AG09319 (cell line): ENCODE measurements at places on chromosomes 3 and 15.

DNA sequence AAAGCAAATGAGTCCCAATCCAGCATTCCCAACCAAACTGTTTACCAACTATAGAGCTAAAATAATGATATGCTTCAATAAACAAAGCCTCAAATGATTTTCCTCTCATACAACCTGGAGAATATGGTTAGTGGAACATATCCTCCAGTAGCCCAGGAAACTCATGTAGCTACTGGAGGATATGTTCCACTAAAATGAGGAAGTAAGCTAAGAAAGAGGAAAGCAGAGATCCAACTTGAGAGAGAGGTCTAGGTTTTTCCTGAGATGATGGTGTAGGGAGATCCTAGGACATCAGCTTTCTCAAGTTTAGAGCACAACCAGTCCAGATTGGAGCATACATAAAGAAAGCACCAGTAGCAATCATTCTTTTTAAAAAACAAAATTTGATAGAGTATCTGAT, 44.6 kb upstream of the SLC4A7 start:
- DNase-seq = no peak

DNA sequence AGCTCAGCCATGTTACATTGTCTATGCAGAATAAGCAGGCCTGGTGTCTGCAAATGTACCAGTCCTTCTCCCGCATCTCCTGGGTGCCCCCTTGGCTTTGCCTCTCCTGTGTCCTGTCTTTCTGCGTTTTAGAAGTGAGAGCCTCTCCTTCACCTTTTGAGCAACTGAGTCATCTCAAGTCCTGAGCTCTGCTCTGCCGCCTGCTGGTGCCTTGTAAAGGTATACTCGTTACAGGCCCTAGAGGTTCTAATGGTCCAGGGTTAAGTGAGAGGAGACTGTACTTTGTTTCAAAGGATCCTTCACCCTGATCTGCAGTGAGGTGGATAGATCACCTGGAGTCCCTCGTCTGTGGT, 12.6 kb downstream of the GHRL start:
- DNase-seq = no peak

- DNase-seq = no peak
Measured at GRCh38 chr15:100807028-100807427, 72.6 kb upstream of the ALDH1A3 start.

- DNase-seq = no peak
Measured at GRCh38 chr3:160464321-160464720, 14.7 kb upstream of the TRIM59 start.

GRCh38 chr3:120064641-120065040, 29.6 kb downstream of the GSK3B start:
- no peak for DNase-seq

GRCh38 chr15:55902981-55903380, 90.4 kb downstream of the NEDD4 start:
- DNase-seq = no peak

- no peak for DNase-seq
Measured at GRCh38 chr15:81914734-81915256, 131.0 kb downstream of the MEX3B start.

DNA sequence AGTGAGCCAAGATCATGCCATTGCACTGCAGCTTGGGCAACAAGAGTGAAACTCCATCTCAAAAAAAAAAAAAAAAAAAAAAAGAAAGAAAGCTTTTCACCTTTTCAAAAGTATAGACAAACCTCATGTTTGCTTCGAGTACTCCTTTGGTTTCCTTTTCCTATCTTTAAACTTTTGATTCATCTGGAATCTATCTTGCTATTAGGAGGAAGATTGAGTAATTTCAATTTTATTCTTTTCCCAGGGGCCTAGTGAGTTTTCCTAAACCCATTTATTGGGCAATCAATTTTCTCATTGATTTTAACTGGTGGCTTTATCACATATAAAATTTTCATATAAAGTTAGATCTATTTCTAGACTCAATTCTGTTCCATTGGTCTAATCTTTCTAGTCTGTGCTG, 190.5 kb upstream of the VEPH1 start:
- no peak for DNase-seq

- no peak for DNase-seq
Measured at GRCh38 chr15:25900431-25900830, 37.3 kb upstream of the ATP10A start.

DNA sequence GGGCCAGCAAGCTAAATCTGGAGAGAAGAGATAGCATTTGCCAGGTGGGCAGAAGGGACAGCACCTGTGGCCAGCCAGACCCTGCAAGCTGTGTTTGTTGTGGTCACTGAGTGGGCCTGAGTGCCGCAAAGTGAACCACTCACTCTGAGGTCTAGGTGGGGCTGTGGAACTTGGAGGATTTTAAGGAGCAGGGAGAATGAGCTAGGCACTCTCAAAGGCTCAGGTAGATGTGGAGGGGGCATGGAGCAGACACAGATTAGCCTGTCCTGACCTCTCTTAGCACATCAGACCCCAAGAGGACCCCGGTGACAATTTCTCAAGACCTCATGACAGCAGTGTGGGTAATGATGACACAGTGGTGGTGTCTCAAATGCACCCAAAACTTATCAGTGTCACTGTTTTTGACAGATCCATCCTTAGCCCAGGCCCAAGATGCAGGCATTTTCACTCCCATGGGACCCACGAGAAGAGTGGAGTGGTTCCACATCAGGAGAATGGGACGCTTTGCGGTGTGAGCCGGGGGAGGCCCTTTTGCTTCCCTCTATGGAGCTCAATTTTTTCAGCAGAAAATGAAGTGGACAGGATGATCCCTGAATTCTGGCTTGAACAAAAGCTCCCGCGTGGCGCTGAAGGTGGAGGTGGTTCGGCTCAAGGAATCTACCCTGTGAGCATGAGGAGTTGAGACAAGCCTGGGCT, 43.8 kb upstream of the TLE3 start:
- DNase-seq = no peak

- no peak for DNase-seq
Measured at GRCh38 chr3:159796744-159797143, 191.9 kb upstream of the IL12A start.

DNA sequence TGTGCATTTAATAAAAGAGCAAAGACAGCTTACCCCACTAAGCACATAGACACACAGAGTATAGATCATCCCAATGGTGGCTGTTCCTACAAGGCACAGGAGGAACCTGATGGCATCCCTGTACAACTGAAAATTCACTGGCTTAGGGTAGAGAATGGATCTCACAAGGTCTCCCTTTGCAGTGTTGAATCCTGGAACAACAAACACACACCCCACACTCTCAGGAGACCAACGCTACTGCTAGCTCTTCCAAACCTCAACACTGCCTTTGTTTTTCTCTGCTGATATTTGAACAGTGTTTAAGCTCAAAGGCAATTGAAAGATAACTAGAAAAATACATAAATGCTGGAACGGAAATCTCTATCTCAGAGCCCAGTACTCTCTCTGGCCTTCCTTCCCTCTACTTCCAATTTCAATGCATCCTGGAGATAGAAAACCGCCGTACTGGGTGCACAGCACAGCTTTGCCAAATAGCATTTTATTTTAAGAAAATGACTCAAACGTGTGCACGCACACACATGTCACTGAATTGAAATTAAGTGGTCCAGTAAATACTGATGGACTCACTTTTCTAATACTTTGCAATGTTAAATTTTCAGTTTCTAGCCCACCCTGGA, 87.5 kb upstream of the ATP13A5 start:
- no peak for DNase-seq

GRCh38 chr15:79002581-79002980, 57.7 kb upstream of the CTSH start:
- DNase-seq = no peak

DNA sequence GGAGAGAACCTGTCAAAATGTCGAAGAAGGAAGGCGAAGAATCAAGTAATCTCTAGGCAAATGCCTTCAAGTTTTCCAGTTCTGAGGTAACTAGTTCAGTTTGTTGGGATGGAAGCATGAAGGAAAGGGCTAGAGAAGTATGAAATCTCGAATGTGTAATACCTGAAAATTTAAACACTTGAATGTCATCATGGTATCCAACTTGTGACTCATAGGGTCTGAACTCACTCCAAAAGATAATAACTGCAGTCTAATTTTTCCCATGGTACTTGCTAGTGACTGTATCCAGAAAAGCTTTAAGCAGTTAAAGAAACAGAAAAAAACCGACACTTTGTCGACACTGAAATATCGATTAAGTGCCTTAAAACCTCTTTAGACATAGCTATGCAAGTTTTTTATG, 102.9 kb upstream of the CHRM5 start:
- no peak for DNase-seq

DNA sequence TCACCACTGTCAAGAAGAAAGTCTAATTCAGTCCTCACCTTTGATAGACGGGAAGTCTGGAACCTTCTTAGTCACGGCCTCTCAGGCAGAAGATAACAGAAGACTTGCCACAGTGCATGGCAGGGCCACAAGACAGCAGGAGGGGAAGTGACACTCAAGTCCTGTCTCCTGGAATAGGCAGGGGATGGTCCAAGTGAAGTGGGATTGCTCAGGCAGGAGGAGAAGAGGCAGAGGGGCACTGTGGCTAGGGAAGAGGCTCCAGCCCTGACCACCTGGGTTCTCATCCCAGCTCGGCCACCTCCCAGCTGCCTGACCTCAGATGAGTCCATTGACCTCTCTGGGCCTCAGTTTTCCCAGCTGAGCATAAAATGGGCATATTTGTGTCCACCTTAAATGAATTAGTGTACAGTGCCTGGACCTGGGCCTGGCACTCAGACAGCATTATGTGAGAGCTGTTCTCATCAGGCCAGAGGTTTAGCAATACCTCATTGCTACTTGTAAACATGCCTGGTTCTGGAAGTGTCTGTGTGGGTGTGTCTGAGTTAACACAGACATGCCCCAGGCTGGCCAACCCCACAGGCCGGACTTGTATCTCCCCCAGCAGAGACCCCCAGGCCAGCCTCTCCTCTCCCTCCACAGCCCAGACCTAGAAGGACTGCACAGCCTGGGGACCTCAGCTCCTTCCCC, 11.5 kb upstream of the PCSK6 start:
- no peak for DNase-seq

DNA sequence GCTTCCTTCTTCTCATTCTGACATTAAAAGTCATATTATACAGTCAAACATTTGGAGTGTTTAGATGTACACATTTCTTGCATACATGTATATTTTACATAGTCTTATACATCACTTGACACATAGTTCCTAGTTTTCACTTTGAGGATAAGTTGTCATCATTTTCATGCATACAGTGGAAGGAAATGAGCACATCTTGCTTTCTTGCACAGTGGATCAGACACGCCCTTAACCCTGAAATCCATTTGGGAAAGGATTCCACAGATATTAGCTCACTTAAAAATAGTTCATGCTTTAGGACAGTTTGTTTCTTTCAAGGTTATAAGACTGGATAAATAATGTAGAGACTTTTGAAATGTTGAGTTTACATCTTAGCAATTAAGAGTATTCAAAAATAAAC, 148.6 kb upstream of the MME start:
- peak; percentile 18 for DNase-seq

- DNase-seq = no peak
Measured at GRCh38 chr15:93895976-93896770, 335.2 kb upstream of the MCTP2 start.

- DNase-seq = no peak
Measured at GRCh38 chr3:112140584-112140983, 7.5 kb upstream of the GCSAM start.

DNA sequence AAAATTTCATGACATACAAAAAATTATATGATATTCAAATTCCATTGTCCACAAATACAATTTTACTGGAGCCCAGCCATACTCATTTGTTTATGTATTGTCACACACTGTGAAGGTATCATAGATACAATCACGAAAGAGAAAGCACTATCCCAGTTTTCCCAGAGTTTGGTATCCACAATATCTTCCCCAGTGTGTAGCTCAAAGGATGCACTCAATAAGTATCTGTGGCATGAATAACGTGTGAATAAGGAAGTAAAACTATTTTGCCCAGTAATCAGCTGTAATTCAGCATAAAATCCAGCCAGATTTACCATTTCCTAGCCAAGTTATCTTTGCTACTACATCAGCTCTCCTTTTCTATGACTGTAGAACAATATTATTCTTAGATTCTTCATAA, 131.3 kb upstream of the KCNMB2 start:
- no peak for DNase-seq

GRCh38 chr3:177553012-177553411, 355.7 kb upstream of the TBL1XR1 start:
- DNase-seq = no peak

GRCh38 chr3:25872200-25872877, 82.4 kb downstream of the OXSM start:
- no peak for DNase-seq

DNA sequence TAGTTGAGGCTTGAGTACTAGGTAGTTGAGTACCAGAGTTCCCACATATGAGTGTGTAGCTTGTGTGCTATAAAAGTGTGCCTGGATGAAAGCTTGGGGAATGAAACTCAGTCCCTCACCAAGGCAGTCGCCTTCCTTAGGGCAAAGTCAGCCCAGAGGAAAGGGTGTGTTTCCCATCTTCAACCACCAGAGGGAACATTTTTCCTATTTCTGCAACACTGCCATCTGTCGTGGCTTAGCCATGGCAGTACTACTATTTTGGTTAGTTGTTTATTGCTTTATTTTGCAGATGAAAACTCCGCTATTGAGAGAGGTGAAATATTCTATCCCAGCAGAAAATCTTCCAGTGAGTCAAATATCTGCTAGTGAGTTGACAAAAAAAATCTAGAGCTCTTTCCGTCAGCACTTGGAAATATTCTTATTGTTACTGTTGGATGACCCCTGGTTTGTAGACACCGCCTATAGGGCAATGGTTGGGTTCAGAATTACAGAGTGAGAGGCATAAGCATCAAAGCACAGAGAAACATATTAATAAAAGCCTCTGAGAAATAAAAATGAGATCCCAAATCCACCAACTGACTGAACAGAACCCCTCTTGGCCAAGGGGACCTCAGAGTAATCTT, 239.9 kb downstream of the CPNE4 start:
- peak; percentile 20 for DNase-seq

- no peak for DNase-seq
Measured at GRCh38 chr3:8827641-8828040, 58.2 kb upstream of the OXTR start.

GRCh38 chr3:150733936-150734794, 28.8 kb downstream of the SIAH2 start:
- no peak for DNase-seq

DNA sequence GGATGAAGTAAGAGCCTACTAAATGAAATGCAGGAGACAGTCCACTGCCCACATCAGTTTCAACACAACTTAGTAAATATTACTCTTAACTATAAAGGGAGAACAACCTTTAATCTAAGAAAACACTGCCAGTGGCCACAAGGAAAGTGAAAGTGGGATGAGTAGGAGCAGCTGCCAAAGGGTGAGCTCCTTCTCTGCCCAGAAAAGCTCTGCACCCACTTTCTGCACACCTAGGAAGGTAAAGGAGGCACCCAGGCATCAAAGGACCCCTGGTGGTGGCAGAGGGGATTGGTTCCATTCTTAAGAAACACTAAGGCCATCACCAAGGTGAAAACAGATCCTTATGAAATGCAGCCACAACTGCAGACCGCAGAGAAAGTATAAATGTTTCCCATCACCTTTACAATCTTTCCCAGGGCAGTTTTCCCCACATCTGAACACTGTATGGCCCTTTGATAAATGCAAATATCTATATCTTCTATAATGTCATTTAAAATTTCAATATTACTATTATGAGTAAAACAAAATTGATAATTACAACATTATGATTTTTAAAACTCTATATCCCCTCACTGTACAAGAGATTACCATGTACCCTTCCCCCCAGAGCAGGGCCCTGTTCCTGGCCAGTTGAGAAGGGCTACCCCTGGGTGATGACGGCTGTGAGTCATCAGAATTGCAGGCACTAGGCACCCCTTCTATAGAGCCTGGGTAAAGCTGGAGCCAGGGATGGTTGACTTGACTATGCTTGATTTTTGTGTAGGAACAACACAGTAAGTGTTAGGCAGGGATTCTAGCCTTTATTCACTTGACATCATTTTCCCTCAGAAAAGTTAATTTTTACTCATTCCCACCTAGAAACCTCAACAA, 92.0 kb downstream of the SNRK start:
- DNase-seq = no peak
